ENCODE measurements at places on chromosomes 2 and 18.

GRCh38 chr18:13317801-13318200, 99.2 kb downstream of the LDLRAD4 start:
- no peak for DNase-seq

DNA sequence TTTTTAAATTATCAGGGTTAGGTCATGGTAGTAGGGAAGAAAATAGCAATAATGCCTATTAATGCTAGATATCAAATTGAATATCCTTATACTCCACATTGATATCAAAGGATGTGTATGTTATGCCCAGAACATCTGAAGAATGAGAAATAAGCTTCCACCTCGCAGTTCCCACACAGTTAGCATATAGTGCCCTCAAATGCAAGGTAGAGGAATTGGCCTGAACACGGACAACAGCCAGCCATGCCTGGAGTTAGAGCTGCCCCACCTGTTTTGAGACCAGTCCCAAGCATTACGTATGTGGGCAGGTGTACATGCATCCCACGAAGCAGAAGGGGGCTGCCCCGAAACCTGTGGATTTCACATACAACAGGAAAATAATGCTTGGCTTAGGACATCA, 79.6 kb downstream of the SUMO1 start:
- DNase-seq, result no peak

- no peak for DNase-seq
Measured at GRCh38 chr2:215787565-215788178, 225.7 kb downstream of the MREG start.

GRCh38 chr2:96526101-96526591, 10.4 kb upstream of the ARID5A start:
- DNase-seq, result no peak

GRCh38 chr2:184004948-184005672, 593.2 kb upstream of the ZNF804A start:
- no peak for DNase-seq

DNA sequence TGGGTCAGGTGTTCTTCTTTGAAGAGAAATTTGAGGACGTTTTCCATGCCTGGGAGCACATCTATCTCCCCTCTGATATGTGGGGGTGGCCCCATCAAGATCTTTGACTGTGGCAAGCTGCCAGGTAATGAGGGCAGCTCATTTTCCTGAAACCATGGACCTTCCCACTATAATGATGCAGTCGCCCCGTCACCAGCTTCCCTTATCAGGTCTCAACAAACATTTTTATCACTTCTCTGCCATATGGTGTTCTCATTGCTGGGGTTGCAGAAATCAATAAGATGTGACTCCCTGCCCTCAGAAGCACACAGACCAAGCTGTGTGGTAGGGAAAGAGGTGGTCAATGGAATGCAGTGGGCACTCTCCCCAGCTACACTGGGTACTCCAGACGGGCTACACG, 48.4 kb upstream of the B3GNT7 start:
- DNase-seq, result no peak

- no peak for DNase-seq
Measured at GRCh38 chr2:9484533-9484932, 10.2 kb downstream of the IAH1 start.

DNA sequence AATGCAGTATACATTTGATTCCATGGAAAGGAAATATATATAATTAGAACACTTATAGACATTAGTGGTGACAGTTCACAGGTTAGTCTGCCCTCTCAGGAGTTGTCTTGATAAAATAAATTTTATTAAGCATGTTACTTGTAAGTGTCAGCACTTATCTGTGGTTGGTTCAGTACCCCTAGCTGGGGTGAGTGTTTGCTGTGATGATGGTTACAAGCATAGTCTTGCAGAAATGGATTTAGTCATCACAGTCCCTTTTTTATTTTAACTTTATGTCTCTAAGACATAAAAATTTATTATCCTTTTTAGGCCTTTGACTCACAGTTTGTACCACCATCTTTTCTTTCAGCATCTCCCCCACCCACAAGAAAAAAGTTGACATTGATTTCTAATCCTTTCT, 52.1 kb downstream of the NCK2 start:
- no peak for DNase-seq

GRCh38 chr18:61129001-61129400, 204.2 kb upstream of the CDH20 start:
- DNase-seq, result no peak

DNA sequence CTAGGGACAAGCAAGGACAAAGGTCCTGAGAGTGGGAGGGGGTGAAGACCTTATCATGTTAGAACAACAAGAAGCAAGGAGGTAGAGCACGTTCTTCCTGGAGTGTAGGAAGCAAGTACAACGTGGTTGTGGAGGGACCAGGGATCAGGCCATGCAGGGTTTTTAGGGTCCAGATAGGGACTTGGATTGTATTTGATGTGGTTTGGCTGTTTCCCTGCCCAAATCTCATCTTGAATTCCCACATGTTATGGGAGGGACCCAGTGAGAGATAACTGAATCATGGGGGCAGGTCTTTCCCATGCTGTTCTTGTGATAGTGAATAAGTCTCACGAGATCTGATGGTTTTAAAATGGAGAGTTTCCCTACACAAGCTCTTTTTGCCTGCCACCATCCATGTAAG, 53.2 kb downstream of the ICA1L start:
- no peak for DNase-seq

DNA sequence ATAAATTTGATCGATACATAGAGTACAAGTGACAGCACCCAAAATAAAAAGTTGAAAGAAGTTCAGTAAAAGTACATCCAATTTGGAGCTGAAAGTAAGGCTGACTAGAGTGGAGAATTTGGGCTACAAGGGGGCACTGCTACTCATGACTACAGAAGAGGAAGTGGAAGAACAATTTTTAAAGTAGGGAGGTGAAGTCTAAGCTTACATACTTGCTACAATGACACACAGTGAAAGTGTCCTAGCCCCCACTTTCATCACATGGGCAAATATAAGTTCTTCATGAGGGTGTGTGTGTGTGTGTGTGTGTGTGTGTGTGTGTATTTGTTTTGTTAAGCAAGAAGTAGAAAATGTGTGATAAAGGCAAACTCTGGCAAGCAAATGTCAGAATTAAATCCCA, 45.7 kb downstream of the MAP3K2 start:
- DNase-seq, result no peak

GRCh38 chr2:180944372-180944771, 36.0 kb upstream of the UBE2E3 start:
- no peak for DNase-seq

GRCh38 chr2:178163395-178163794, 30.9 kb upstream of the OSBPL6 start:
- no peak for DNase-seq

GRCh38 chr2:176110415-176111308, 3.6 kb downstream of the HOXD11 start:
- DNase-seq, result no peak

DNA sequence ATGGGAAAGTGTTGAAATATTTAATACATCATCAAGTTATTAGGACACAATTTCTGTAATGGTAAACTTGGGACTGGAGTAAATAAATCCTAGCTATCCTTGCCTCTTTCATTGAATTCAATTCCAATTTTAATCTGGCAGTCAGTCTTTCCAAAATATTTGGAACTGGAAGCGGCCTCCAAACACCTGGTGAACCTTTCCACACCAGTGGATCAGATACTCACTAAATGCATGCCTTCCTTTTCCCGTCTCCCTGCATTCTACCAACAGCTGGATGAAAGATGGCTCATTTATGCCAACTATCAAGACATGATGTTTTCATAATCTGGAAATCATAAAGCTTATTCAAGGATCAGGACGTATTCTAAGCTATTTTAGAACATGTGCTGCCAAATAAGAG, 488.2 kb upstream of the SPHKAP start:
- DNase-seq, result no peak

GRCh38 chr2:163755366-163755765, 19.6 kb upstream of the FIGN start:
- no peak for DNase-seq

DNA sequence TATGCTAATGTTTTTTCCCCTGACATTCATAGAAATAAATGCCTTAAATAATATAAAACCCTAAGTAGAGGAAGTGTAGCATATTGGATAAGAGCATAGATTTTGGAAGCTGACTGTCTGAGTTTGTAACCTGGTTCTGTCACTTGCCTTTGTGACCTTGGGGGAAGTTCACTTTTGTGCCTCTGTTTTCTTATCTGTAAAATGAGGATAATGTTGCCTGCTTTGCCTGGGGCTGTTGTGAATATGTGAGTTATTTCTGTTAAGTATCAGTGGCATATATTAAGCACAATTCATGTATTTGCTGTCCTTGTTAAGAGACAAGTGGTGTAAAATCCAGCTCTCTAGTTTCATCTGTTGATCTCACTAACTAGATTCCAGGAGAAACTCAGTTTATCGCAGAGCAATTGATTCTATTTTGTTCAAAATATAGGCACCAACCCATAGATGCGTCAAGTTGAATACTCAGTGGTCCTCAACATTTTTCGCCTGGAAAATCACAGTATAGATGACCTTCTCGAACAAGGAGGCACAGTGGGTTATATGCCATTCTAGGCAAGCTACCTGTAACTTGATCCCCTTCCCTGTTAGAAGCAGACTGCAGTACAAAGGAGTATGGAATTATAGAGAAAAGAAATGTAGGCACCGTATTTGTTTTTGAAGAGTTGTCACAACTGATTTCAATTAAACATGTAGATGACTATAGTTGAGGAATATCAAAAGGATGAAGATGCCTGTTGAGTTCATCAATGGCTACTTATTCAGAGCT, 67.0 kb downstream of the SOCS6 start:
- DNase-seq, result no peak

DNA sequence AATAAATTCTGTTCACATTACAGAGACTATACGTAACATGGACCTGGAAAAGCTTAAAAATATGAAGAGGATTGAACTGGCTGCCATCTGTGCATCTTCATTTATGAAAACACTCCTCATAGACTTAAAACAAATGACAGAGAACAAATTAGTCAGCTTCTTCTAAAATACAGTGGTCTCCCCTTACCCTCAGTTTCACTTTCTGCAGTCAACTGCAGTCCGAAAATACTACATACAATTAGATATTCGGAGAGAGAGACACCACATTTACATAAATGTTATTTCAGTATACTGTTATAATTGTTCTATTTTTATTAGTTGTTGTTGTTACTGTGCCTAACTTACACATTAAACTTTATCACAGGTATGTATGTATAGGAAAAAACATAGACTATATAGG, 6.5 kb downstream of the RNF103 start:
- no peak for DNase-seq

DNA sequence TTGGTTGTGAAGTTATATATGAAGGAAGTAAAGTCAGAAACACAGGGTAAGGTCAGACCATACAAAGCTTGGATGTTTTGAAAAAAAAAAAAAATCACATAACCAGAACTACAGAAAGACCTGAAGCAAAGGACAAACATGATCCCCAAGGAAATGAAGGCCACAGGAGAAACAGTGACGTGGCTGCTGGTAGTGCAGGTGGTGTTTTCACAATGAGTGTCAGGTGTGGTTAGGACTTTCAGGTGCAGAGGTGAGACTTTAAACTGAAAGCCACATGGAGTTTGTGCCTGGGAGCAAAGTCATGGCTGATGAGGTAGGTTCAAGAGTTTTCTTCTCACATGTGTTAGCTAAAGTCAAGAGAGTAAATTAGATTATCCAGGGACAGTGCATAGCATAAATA, 270.7 kb downstream of the PIEZO2 start:
- DNase-seq, result no peak

GRCh38 chr2:172921532-172922236, 154.0 kb upstream of the MAP3K20 start:
- no peak for DNase-seq

- no peak for DNase-seq
Measured at GRCh38 chr18:59022167-59022945, 117.3 kb upstream of the SEC11C start.

- DNase-seq, result no peak
Measured at GRCh38 chr2:47303341-47304148, 99.4 kb upstream of the MSH2 start.

GRCh38 chr2:39120521-39120770, 405 bp downstream of the SOS1 start:
- no peak for DNase-seq

GRCh38 chr2:86785456-86785855, 5.3 kb downstream of the CD8A start:
- peak; percentile 70 for DNase-seq

DNA sequence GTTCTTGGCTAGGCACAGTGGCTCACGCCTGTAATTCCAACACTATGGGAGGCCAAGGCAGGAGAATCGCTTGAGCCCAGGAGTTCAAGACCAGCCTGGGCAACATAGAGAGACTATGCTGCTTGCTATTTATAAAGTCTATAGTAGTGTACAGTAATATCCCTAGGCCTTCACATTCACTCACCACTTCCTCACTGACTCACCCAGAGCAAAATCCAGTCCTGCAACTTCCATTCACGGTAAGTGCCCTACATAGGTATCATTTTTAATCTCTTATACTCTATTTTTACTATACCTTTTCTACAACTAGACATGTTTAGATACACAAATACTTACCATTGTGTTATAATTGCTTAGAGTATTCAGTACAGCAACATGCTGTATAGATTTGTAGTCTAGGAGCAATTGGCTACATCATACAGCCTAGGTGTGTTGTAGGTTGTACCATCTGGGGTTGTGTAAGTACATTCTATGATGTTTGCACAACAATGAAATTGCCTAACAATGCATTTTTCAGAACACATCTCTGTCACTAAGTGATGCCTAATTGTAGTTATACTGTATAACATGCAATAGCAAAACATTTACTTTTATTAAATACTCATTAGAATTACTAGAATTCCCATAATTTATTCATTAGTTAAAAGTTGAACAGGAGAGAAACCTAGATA, 8.8 kb downstream of the DHX57 start:
- no peak for DNase-seq

DNA sequence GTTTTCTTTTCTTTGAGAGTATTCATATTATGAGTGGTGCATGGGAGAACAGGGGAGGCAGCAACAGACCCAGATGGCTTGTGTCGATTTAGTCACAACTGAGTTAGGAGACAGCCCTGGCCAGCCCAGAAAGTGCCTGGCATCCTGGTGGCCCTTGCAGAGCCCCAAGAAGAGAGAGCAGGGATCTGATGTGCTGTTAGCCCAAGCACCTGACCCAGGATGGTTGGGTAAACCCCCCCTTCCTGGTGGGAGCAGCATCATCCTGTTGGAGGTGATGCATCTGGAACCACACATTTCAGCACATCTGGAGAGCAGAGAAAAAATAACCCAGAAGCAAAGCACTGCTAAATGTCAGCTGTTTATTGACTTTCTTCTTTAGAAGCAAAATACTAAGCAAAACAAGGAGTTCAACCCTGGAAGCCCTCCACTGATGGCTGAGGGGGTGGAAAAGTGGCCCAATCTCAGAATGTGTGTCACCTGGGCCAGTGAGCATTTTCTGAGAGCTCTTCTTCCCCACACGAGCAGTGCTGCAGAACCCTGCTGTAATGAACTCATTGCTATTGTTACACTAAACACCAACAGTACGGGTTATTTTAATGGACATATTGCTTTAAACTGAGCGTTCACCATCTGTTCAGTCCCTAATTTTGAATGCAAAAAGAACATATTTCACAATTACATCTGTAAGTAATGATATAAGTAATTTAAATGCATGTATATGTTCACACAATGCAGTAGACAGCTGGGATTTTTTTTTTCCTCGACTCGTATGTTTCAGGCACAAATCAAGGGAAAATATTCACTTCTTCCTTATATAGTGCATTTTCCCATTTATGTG, 100.6 kb upstream of the SMIM21 start:
- no peak for DNase-seq

GRCh38 chr18:49707599-49707998, 105.7 kb downstream of the ACAA2 start:
- DNase-seq, result no peak

GRCh38 chr18:61628085-61628484, 264.7 kb downstream of the RNF152 start:
- no peak for DNase-seq

- DNase-seq, result no peak
Measured at GRCh38 chr18:622289-622688, 25.5 kb downstream of the CLUL1 start.

Measured in stimulated activated CD8-positive, alpha-beta memory T cell treated with anti-CD3 and anti-CD28 coated beads, Interleukin-2, amount 100 ng/mL, for 1 hour (primary cell).